PC-3 (cell line): ENCODE measurements at places on chromosomes 12 and 14.

GRCh38 chr14:88454886-88455285, 69.4 kb downstream of the SPATA7 start:
- no peak for DNase-seq

DNA sequence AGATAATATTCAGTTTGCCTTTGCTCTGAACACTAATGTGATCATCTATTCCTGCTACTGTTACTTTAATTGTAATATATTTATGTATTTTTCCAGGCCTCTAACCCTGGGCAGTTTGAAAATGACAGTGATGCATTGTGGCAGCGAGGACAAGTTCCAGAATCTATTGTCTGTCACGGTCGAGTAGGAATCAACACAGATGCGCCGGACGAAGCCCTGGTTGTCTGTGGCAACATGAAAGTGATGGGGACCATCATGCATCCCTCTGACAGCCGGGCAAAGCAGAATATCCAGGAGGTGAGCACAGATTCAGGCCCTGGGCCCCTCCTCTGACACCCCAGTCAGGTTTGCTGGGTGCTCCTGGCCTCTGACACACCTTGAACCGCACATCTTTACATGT, 78.5 kb downstream of the MYRFL start:
- no peak for DNase-seq

DNA sequence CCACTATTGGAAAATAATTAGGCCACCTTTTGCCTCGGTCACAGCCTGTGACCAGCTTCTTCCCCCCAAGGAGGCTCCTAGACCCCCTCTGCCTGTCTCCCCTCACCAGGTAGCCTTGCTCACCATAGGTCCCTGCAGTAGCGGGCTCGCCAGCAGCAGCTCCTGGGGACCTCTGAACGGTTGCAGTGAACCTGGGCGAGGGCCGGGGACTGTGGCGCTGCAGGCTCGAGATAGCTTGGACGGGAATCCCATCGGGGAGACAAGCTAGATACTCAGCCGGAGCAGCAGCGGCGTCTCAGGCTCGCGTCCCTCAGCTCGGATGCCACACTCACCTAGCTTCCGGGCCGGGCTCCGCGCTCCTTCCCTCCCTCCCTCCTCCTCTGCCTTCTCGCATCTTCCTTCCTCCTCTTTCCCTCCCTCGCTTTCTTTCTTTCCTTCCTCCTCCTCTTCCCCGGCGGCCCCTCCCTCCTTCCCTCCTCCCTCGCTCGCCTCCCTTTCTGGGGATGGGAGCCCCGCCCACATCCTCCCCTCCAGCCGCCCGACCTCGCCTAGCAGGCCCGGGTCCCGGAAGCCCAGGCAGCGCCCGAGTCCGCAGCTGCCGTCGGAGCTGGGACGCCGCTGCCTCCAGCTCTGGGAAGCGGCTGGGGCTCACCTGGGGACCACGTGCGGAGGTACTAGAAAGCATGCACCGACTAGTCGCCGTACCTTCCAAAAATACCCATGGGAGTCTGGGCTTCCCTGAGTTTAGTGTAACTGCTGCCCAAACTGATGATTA, at the start of gene BMP4:
Gene BMP4 (minus strand): TSS at position 399 of the 775 bp plus-strand sequence. CDS start 4,603 bp downstream, outside the sequence.
- no peak for DNase-seq

- no peak for DNase-seq
These were observed 47.8 kb upstream of the PDE3A start for GRCh38 chr12:20320552-20320951.

DNA sequence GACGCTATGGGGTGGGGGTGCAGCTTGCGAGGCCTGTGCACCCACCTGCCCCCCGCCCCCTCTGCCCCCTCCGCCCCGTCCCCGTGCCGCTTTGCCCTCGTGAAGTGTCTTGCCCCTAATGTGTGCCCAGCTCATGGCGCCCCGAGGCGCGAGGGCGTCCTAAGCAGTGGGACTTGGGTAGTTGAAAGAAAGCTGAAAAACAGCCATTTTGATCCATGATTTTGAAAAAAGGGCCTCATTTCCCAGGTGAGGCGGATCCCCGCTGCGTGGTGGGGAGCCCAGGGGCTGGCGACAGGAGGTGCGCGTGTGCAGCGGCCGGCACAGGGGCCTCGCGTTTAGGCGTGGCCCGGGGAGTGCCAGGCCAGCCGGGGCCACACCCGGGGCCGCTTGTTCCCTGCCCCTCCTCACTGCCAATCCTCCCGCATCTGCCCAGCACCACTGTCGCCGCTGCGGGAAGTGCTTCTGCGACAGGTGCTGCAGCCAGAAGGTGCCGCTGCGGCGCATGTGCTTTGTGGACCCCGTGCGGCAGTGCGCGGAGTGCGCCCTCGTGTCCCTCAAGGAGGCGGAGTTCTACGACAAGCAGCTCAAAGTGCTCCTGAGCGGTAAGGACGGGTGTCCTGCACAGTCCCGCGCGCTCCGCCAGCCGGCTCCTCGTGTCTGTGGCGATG, 11.8 kb downstream of the ZFYVE21 start:
- DNase-seq: no peak

DNA sequence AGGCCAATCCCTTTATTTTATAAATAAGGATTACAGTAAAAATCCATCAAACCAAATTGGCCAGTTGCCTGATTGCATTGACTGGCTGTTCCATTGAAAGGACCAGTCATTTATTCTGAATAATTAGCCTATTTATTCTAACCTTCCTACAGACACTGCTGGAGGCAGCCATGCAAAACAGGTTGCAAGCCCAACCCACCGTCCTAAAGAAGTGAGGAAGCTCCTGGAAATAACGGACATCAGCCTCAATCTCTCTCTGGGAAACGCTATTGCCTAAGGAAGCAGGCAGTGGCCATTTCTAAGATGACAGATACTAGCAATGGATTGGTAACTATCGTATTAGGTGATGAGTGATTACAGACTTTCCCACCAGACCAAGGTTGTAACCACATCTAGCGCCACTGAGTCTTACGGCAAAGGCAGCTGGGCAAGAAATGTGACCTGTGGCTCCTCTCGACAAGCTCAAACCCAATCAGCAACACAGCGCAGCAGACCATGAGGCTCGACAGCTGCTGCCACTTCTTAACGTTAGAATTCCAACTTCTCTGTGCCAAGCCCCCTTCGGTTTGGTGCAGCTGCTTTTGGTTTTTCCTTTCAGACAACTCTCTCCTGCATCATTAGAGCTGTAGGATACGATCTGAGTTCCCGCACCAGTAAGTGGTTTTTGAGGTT, 134.2 kb downstream of the KCNK10 start:
- DNase-seq: peak; percentile 8

GRCh38 chr12:58463051-58463450, 457.3 kb downstream of the LRIG3 start:
- peak; percentile 55 for DNase-seq

GRCh38 chr12:62435303-62436163, 31.1 kb upstream of the MON2 start:
- peak; percentile 77 for DNase-seq

DNA sequence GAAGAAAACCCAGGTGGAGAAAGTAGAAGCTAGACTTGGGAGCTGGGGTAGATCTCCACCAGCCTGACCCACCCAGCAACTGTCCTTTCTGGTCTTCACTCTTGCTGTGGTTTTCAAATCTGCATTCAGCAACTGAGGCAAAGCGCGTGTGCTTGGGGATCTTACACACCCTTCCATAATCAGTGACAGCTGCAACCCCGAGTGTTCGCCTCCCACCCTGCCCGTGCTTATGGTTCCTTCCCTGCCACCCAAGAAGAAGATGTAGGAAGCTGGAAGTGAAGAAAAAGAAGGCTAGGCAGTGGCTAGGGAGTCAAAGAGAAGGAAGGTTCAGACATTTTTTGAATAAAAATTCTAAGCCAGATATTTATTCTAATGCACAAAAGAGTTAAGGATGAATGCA, 162.6 kb upstream of the CCND2 start:
- DNase-seq: no peak

DNA sequence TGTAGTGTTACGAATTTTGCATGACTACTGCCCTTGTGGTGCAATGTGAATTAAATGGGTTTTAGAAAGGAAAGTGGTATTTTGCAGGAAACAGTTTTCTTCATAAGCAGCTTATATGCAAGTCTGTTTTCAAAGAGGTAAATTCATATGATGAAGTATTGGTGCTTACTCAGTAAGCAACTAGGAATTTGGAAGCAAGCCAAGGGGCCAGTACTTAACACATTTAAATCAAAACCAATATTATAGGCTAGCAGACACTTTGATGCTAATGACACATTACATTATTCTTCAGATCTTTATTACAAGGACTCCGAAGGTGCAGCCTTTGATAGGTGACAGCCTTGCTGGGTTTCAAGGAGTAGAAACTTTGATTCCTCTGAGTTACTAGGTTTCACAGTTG, 23.1 kb downstream of the MGAT4C start:
- DNase-seq: peak; percentile 22

- DNase-seq: no peak
These were observed 479.7 kb upstream of the TBX3 start for GRCh38 chr12:115163710-115164109.

- DNase-seq: no peak
These were observed 153.1 kb downstream of the BCL11B start for GRCh38 chr14:99118946-99119345.

GRCh38 chr12:111788178-111788654, 21.5 kb downstream of the ALDH2 start:
- DNase-seq: peak; percentile 42

GRCh38 chr12:16272222-16272621, 5.3 kb downstream of the SLC15A5 start:
- DNase-seq: peak; percentile 61

DNA sequence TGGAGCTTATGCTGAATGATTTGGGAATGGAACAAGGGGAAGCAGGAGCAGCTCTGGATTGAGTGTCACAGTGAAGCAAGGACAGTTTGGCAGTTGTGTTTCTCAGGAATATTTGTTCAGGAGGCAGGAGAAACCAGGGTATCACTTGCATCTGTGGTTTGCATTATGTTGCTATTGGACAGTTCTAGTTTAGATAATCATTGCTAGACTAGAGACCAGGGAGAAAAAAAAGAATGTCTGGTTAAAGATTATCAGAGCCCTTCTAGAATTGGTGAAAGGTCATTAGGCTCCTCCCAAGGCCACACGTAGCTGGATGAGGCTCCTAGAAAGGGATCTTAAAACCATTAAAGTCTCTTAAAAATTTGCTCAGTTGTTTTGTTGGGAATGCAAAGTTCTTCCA, 17.0 kb upstream of the SRSF5 start:
- no peak for DNase-seq

GRCh38 chr14:87278415-87278814, 714.6 kb downstream of the GALC start:
- no peak for DNase-seq

- DNase-seq: no peak
These were observed 130.1 kb downstream of the PRKCH start for GRCh38 chr14:61451491-61451890.

- DNase-seq: no peak
These were observed 150.7 kb upstream of the PTPRQ start for GRCh38 chr12:80293347-80293746.

DNA sequence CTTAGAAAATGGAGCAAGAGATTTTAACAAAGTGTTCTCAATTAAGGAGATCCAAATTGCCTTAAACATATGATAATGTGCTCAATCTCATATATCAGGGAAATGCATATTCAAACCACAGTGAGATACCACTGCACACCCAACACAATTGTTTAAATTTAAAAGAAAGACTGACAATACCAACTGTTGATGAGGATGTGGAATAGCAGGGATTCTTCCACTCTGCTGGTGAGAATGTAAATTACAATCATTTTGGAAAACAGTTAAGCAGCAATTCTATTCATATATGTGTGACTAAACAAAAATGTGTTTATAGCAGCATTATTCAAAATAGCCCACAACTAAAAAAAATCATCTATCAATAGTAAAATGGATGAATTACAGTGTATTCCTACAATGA, 144.2 kb downstream of the KICS2 start:
- DNase-seq: peak; percentile 54

GRCh38 chr12:6928703-6929407, 1.1 kb downstream of the ATN1 start:
- DNase-seq: no peak

- peak; percentile 58 for DNase-seq
These were observed 100.7 kb downstream of the LRRK2 start for GRCh38 chr12:40325349-40325960.

DNA sequence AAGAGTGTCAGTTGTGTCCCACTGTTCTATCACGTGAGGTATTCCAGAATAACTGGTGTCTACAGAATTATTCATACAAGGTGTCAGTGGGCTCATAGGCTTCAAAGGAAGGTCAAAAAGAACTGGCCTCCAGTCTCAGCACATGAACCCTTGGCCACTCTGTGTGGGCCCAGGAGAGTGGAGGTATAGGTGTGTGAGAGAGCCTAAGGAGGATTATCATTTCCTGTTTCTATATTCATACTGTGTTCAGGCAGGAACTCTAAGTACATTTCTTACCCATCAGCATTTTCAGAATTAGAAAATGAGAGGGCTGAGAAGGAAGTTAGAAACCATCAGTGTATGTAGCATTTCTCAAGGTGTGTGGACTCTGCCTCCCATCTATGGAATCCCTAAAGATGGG, 87.0 kb downstream of the BTG1 start:
- no peak for DNase-seq

- no peak for DNase-seq
These were observed 51.2 kb upstream of the HELB start for GRCh38 chr12:66251049-66251448.

- DNase-seq: no peak
These were observed 124.3 kb downstream of the FOXN3 start for GRCh38 chr14:89292579-89293313.

GRCh38 chr12:59843260-59843843, 247.5 kb downstream of the SLC16A7 start:
- peak; percentile 64 for DNase-seq

DNA sequence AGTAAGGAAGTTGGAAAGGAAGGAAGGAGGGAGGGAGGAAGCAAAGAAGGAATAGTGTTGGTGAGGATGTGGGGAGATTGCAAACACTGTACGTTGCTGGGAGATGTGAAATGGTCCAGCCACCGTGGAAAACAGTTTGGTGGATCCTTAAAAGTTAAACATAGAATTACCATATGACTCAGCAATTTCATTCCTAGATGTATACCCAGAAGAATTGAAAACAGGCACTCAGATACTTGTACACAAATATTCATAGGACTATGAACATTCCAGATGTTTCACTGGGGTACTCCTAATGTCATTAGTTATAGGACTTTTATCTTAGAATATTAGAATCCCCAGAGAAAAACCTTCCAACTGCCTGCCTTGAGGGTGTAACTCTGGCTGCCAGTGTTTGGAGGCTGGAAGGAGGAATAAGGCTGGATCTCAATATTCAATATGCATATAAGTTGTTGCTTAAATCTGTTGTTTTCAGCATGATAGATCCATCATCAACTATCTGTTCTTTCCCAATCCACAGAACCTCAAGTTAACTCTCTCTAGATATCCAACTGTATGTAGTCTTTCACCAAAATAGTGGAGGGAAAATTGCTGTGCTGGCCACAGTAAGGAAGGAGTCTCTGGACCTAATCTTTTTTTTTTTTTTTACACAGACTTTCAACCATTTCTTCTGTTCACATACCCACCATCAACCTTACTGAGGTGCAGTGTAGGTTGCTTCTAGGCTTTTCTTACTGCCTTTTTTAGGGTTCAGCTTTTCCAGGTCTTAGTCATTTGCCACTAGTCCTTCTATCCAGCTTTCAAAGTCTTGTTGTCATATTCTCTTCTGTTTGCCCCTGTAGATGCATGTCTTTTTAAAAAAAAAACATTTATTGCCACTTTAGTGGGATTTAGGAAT, 94.5 kb downstream of the DNAI7 start:
- DNase-seq: no peak
